Cardiac atrium fibroblast (primary cell): ENCODE measurements at places on chromosomes 2 and 18. TPM values are rescaled to one million over a fixed set of nuclear protein-coding genes. Genes with fewer than 3 reads are reported as not detected.

THSD7B gene
- not detected in 2 replicates for total RNA-seq

GPR45 gene
- not detected in 2 replicates for total RNA-seq

NUP35 gene
- total RNA-seq, result 6.2 and 6.7 TPM in 2 replicates

SLC40A1 gene
- 3.9 and 5.2 TPM in 2 replicates for total RNA-seq

SCN9A gene
- 1.3 and 2.0 TPM in 2 replicates for total RNA-seq

MYOM1 gene
- total RNA-seq, result under 0.01 and 0.16 TPM in 2 replicates

TBC1D8 gene
- 9.4 and 17.5 TPM in 2 replicates for total RNA-seq

PAX8 gene
- under 0.01 TPM in 1 of 2 replicates, not detected in the other for total RNA-seq

DSC2 gene
- 0.65 and 1.1 TPM in 2 replicates for total RNA-seq

AMER3 gene
- not detected in 2 replicates for total RNA-seq

TRIM43 gene
- not detected in 2 replicates for total RNA-seq

CYP26B1 gene
- total RNA-seq, result 7.0 and 11.3 TPM in 2 replicates

RALB gene
- 41.6 and 50.0 TPM in 2 replicates for total RNA-seq

LRATD1 gene
- total RNA-seq, result 0.49 TPM in 1 of 2 replicates, not detected in the other

EML6 gene
- under 0.01 TPM in 2 replicates for total RNA-seq

RAB6D gene
- not detected in 2 replicates for total RNA-seq

MYL1 gene
- total RNA-seq, result not detected in 2 replicates
